ENCODE measurements at places on chromosomes 11 and 22.

GRCh38 chr11:97107604-97108003, 717.8 kb downstream of the JRKL start:
- DNase-seq = no peak

DNA sequence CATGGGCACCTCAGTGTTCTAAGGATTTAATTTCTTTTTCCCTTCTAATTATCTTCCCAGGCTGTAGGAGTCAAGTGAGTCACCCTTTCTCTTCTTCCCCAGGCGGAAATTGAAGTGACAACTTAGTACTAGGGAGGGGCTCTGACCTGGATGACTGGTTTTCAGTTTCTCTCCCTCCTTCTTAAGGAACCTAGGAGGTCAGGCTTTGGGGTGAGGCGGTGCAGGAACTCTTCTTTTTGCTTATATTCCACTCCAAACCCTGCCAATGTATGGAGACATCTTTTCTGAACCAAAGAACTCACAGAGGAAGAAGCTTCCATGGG, 12.6 kb downstream of the ZDHHC5 start:
- peak; percentile 13 for DNase-seq

- DNase-seq = no peak
These were observed 672.1 kb downstream of the TBC1D22A start for GRCh38 chr22:47434336-47435203.

DNA sequence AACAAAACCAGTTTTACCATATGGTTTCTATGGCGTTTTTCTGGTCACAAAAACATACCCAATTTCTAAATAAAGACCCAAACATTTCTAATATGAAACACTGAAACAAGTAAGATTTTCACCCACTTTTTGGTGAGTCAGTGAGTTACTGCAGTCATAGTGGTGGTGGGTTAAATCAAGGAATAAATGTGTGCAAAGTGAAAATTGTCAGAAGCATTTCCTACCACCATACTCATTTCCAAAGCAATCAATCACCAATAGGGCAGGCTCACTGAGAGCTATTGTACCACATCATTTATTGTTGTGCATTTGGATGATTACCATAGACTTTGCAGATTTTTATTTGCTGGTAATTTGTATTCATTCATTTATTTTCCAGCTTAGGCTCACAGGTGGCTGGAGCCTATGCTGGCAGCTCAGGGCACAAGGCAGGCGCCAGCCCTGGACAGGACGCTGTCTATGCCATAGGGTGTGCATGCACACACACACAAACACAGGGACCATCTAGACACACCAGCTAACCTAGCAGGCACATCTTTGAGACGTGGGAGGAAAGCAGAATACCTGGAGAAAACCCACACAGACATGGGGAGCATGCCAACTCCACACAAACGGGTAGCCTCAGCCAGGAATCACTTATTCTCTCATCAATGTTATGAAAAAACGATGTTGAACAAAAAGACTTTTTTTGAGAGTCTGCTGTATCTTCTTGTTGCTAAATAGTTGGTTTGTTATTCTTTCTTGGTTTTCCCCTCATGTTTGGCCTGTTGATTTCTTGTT, 5.1 kb downstream of the FAM118B start:
- no peak for DNase-seq

DNA sequence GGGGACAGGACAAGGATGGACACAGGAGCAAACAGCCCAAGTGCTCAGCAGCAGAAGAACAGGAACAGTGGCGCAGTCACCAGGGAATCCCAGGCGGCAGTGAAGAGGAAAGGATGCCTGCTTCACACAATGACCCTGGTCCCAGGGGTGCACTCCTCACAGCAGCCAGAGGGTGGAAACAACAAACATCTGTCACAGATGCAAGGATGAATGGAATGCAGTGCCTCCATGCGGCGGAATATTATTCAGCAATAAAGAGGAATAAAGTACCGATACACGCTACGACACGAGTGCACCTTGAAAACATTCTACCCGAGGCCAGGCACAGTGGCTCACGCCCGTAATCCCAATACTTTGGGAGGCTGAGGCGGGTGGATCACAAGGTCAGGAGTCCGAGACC, 12.7 kb downstream of the CSNK1E start:
- no peak for DNase-seq

GRCh38 chr11:100827934-100828661, 141.0 kb downstream of the ARHGAP42 start:
- peak; percentile 44 for DNase-seq

GRCh38 chr11:19977941-19978340, 182.3 kb downstream of the DBX1 start:
- no peak for DNase-seq

DNA sequence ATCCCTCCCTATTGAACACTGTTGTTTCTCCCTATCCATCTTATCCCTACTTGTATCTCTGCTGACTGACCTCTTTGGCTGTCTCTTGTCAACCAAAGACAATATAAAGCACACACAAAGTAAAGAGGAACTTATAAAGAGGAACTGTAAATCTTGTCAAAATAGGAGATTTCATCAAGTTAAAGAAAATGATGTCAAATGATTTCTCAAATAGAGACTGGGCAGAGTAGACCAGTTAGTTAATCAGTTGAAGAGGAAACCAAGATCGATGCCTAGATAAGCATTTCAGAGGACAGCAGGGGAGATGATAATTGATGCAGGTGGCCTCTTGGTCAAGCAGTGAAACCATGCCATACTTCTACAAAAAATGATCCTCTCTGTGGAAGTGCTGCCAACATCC, 22.7 kb downstream of the KCNQ1OT1 start:
- no peak for DNase-seq

- no peak for DNase-seq
These were observed 123.9 kb downstream of the ST3GAL4 start for GRCh38 chr11:126479178-126479930.

GRCh38 chr11:95084509-95084908, 5.1 kb upstream of the ENDOD1 start:
- peak; percentile 46 for DNase-seq

DNA sequence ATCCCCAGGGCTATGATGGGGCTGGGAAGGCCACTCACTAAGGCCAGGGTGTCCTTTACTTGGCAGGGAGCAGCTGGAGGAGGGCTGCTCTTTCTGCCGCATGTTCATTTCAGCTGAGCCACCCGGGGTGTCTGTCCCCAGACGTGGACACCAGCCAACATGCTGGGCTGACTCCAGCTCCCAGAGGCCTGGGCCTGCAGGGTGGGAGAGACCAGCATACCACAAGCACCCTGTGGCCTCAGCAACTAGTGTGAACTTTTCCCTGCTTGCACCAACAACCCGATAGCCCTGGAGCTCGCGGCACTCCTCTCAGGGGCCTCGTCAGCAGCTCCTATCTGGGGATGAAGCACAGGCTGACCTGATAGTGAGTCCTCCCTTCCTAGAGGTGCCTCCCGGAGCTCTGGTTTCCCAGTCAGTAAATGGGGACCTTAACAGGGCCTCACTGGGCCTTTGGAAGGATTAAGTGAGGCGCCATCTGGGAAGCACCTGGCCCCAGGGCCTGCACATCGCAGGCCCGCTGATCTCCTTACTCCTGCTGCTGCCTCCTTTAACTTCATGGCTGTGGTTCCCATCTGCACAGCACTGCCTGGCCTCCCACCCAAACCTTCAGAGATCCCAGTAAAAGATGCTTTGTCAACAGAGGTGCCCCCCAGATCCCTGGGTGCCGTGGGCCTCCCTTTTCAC, 83.4 kb downstream of the GALNT18 start:
- DNase-seq = no peak

DNA sequence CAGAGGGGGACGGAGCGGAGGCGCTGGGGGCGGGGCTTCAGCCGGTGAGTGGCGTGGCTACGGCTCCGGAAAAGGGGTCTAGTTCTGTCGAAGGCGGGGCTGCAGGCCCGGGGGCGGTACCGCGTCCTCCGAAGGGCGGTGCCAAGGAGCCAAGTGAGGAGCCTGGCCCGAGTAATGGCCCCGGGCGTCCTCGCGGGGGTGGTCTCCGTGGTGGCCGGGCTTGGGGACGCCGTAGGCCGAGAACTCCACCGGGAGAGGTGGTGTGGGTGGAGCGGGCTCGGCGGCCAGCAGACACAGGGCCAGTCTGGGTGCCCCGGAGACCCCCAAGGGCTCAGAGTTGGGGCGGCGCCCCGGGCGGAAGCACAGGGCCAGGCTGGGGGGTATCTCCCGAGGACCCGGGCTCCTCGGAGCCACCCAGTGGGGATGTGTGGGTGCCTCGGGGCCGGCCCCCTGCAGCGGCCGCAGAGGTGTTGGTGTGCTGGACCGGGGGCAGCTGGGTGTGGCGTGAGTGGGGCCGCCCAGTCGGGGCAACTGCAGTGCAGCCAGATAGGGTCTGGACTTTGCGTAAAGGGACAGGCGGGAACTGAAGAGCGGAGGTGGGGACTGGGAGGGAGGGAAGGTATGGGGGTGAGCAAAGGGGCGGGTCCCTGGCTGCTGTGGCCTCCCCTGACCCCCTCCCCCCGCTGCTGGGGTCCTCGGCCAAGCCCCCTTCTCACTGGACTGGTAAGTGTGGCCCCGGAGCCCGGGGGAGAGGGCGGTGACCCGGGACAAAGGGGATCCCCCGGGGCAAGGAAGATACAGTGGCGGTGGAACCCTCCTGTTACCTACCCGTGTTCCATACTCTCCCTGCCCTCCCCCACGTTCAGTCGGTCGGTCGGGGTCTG, 838 bp downstream of the FKBP2 start:
- DNase-seq = peak; percentile 48

DNA sequence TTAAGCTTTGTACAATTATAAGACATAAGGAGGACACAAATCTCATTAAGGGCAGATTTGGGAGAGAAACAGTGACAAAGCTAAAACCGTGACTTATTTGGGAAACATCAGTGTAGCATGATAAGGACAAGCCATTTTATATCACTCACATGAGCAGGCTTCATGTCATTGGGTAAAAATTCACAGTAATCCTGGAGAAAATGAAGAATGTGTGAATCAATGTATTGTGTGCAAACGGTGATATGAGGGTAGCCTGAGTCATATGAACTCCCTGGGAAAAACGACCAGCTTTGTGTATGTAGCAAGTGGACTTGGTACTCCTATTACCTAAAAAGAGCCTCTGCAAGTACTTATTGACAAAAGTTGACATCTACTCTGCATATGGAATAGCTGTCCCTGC, 6.0 kb upstream of the TRIM34 start:
- DNase-seq = peak; percentile 65

- DNase-seq = no peak
These were observed 238.4 kb downstream of the BUD13 start for GRCh38 chr11:116534270-116534975.

GRCh38 chr22:46074771-46075551, 75.4 kb upstream of the PPARA start:
- no peak for DNase-seq

GRCh38 chr11:20020198-20020597, 140.1 kb downstream of the DBX1 start:
- no peak for DNase-seq

All from NCI-H226 (cell line).